ENCODE measurements at places on chromosomes 5 and 9.

DNA sequence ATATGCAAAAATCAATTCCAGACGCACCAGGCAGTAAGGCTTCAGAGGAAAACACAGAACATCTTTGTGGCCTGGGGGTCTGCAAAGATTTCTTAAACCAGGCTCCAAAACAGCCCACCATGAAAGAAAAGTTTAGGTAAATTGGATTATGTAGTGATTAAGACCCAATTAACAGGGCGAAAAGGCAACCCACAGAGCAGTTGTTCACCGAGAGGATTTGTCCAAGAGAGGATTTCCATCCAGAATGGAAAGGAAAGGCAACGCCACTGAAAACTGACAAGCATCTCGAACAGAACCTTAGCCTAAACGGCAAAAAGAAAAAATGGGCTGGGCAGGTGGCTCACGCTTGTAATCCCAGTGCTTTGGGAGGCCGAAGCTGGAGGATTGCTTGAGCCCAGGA lies 37.4 kb downstream of the GLT6D1 start:
- no peak for DNase-seq

DNA sequence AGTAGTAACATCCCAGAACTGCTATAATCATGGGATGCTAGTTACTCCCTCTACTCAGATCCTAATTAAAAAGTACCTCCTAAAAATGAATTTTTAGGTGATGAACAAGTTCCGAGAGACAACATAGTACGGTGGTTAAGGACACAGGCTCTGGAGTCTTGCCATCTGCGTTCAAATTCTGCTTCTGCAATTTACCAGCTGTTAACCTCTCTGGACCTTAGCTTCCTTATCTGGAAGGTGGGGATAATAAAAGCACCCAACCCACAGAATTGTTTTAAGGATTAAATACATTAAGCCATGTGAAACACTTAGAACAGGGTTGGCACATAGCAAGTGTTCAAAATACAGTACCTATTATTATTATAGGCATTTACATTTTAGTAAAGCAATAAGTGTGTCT lies 77.5 kb upstream of the XPA start:
- DNase-seq: peak; percentile 3

DNA sequence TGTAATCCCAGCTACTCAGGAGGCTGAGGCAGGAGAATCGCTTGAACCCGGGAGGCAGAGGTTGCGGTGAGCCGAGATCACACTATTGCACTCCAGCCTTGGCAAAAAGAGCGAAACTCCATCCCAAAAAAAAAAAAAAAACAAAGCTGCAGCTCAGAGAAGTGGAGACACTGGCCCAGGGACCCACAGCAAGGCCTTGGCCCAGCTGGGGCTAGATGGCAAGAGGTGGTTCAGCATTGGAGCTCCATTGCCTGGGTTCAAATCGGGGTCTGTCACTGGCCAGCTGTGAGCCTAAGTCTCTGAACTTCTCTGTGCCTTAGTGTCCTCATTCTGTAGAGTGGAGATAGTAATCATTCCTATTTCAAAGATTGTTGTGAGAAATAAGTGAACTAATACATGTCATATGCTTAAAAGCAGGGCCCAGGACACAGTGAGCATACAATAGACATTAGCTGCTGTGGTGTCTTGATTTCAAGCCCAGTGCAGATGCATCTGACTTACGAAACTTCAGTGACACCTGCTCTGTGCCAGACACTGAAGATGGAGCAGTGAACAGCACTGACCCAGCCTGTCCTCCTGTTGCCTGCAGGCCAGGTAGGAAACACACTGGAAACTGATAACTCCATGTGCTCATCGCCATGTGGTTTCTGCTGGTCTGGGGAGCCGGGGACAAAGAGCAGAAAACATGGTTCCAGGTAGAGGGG lies 127.7 kb downstream of the C9orf50 start:
- DNase-seq: no peak

DNA sequence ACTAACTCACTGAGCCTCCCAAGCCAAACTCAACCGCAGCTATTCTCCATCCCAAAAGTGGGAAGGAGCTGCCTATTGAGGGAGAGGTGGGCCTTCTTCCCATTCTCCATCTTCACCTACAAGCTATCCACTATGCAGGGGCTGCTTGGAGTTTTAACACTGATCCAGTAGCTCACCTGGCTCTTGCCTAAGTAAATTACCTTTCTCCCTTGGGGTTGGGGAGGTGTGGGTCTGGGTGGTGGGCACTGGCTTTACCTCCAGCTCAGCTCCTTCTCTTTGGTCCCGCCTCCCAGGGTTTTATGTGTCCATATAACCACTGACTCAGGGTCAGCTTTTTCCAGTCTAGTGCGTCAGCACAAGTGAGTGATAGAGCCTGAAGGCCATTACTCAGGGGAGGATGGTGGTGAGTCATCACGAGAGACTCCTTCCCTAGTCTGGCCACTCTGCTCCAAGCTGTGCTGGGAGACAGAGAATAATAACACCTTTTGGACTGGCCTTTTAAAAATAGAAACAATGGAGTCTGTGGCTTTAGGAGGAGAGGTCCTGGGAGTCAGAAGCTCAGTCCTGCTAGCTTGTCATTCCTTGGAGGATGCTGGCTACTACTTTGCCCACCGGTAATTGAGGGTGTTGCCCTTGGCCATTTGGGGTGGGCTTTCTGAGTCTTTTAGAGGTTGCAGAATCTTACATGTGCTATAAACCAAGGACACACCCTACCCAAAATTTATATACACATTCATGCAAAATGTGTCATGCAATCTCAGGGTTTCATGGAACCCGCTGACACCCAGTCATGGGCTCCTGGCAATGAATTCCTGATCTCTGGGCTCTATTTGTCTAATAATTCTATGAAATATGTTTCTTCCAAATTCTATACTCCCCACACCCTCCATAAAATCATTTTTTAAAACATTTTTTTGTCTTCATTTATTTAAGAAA lies 35.6 kb upstream of the ATP6V1G1 start:
- no peak for DNase-seq

DNA sequence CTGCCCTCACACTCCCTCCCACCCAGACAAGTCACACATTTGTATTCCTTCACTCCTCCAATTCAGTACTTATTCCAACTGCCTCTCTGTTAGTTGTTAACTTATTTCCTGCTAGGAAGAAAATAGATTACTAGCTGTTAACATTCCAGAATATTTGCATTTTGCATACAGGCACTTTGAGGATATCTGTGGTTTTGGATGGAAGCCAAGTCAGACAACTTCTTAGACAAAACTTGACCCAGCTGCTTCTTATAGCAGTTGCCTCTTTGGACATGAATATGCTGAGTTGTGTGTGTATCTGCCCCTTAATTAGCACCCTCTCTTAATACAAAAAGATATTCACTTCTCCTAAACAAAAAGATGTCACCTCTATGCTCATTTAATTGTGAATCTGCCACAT lies 1280.6 kb upstream of the ACO1 start:
- DNase-seq: no peak

DNA sequence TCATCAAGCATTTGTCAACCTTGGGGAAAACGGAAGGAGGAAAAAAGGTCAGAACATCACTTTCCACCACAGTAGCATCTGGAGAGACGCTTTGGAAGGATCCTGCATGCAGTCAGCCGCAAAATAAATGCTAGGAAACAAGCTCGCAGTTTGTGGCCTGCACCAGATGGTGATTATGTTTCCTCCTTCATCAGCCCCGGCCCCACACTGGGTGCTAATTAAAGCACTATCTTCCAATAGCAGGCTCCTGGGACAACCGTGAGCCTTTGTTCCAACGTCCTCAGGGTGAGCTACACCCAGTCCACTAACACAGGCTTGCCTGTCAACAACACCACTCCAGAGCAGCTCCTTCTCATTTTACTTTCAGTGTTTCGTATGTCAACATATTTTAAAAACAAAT lies 64.0 kb downstream of the RNF130 start:
- DNase-seq: peak; percentile 90

GRCh38 chr5:158977642-158978041 lies 122.1 kb downstream of the EBF1 start:
- no peak for DNase-seq

DNA sequence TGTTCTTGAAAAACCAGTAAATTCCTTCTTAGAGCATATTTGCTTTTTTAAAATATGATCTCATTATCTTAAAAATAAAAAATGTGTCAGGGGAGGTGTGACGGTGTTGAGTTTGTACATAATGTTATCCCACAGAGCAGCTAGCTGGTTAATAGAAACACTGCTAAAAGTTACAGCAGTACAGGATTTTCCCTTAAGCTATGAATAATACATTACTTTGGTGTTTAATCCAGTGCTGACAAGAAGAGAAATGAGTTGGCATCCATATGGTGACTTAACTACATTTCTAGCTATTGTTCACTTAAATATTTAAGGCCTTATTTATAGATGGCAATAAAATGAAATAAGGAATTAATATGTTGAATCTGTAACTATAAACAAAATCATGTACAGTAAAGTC lies 883.1 kb downstream of the CDH18 start:
- no peak for DNase-seq

GRCh38 chr5:75961818-75962217 lies 121.4 kb upstream of the SV2C start:
- DNase-seq: no peak

DNA sequence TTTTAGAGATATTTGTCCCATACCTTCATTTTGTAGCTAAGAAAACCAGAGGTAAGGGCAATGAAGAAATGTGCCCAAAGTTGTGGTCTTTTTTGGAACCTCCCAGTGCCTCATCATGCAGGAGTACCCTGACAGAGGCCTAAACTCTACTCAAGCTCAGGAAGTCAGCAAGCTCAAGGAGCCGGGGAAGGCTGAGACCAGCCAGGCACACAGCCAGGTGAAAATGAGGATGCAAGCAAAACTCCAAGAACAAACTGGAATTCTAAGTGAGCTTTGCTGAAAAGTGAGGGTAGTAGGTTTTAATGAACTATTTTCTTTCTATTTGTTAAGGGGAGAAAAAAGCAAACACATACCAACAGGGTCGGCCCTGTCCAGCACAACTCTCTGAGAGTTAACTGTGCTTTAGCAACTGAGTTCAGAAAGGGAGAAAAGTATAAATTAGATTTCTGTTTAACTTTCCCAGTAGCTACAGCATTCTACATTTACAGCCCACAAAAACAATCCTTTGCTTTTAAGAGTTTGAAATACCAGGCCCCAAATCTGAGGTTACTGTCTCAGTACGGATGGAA lies 146.4 kb downstream of the GNAQ start:
- DNase-seq: no peak

DNA sequence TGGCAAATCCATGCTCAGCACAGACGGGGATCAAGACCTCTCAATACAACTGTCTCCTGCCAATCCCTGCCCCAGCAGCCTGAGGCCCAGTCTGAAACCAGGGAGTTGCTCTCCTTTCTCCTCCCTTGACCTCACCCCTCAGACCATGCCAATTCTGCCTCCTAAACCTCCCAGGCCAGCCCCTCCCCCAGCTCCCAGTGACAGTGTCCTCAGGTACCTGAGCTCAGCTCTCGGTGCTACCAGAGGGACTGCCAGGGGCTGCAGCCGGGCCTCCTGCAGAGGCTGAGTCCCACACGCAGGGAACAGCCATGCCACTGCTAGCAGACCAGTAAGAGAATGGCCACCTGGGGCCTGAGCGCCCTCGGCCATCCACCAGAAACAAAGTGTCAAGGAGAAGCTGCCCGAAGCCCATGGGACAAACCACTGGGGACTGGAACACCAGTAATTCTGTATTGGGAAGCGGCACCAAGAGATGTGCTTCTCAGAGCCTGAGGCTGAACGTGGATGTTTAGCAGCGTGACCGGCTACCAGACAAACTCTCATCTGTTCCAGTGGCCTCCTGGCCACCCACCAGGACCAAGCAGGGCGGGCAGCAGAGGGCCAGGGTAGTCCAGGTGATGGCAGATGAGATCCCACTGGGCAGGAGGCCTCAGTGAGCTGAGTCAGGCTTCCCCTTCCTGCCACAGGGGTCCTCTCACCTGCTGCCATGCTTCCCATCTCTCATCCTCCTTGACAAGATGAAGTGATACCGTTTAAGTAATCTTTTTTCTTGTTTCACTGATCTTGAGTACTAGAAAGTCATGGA lies 557 bp upstream of the IL3 start:
- no peak for DNase-seq

DNA sequence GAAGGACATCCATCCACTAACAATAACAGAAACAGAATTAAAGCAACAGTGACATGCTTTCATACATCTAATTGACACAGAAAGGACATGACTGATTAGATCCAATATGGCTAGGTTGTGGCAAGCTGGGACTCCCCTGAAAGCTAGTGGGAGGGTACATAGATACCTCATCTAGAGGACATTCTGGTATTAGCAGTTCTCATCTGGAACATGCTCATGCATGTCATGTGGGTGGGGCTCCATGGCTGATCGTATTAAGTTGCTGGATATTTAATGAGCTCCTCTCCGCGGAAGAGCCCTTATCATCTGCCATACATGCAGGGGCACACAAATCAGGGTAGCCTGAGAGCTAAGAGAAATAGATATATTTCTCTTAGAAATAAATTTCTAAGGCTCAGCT lies 358.9 kb downstream of the ICE1 start:
- no peak for DNase-seq

- DNase-seq: no peak
Observed at GRCh38 chr5:16412556-16412955, 53.0 kb downstream of the ZNF622 start.

DNA sequence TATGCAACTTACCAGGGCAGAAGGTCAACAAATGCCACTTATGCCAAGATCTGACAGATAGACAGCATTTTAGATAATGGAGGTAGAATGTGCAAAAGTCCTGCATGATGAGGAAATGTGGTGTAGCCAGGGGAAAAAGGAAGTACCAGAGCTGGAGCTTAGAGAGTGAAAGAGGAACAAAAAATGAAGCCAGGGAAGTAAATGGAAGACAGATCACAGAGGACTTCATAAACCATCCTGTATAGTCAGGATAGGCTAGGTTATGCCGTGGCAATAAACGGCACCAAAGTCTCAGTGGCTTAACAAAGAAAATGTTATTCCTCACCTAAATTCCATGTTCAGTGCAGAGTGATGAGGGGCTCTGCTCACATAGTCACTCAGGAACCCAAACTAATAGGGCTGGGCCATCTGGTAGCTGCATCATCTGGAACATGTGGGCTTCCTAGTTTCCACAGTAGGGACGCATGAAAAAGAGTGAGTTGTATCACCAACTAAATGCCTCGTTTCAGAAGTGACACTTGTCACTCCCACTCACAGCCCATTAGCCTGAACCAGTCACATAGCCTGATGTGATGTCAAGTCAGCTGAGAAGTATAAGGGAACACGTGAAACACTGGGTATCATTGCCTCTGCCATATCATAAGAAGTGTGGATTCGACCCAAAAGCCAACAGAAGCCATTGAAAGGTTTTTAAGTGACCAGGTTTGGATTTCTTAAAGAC lies 70.3 kb downstream of the SH3RF2 start:
- DNase-seq: peak; percentile 69

DNA sequence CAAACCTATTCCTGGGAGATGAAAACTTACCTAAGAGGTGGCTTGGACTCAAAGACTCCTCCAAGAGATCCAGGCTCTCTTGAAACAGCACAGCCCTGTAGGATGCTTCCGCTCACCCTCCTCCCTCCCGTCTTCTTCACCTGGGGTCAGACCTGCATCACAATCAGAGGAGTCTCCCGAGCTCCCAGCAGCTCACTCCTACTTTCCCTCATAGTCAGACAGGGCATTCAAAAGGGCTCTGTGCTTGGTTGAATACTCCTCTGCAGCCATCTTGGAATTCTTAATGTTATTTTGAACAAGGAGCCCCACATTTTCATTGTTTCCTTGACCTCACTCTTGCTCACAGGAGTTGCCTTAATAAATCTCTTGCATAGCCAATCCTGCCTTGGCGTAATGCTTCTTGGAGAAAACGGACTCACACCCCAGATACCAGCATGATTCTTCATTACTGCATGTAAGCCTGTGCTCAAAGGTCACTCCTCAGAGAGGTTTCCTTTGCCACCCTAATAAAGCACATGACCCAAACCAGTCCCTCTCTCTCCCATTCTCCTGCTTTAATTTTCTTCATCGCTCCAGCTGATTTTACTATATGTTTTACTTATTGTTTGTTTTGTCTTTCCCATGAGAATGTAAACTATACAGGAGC lies 47.1 kb upstream of the IFNK start:
- no peak for DNase-seq
